ENCODE measurements at places on chromosomes 1 and 21.

DNA sequence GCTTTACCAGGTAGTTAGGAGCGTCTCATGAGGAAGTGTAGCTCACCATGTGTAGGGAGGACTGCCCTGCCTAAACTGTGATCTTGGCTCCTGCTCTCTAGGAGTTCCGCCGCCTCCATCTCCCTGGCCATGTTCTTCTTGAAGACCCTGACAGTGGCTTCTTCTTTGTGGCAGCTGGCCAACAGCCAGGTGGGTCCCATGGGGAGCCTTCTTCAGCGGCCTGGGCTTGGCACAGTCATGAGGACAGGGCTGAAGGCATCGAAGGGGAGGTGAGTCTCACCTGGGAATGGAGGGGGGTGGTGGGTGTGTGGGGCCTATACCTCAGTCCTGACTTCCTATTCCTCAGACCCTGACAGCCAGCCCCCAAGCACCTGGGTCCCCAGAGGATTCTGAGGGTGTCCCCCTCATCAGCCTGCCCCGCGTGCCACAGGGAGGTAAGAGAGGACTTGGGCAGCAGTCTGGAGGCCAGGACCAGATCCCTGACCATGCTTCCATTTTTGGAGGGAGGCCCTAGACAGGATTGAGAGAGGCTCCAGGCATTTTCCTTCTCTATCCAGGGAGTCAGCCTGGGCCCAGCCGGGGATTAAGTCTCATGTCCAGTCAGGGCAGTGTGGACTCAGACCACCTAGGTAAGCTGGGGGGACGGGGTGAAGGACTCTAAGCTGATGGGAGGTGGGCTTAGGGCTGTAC, 21.4 kb downstream of the HYI start:
- no peak for DNase-seq

GRCh38 chr21:45427331-45428271, 22.6 kb downstream of the COL18A1 start:
- peak; percentile 98 for DNase-seq

DNA sequence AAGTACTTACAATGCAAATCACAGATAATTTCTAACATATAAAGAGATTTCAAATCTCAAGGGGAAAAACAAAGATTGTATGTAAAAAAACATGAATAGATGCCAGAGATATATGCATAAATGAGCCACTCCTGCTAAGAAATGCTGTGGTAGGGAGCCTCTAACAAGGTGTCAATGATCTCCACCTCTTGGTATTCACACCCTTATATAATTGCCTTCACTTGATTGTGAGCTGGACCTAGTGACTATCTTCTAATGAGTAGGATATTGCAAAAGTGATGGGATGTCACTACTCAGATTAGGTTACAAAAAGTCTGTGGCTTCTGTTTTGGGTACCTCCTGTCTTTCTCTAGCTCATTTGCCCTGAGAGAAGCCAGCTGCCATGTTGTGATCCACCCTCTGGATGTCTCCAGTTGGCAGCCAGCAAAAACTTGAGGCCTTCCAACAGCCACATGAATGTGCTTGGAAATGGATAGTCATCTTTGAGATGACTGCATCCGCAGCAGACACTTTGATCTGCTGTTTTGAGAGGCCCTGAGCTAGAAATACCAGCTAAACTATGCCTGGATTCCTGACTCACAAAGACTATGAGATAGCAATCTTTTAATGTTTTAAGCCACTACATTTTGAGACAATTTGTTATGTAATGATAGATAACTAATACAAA, 196.1 kb upstream of the FGGY start:
- peak; percentile 28 for DNase-seq

GRCh38 chr1:39332291-39332690, 127.8 kb downstream of the MACF1 start:
- DNase-seq: peak; percentile 60

- DNase-seq: peak; percentile 82
Measured at GRCh38 chr21:44294391-44295162, 5.3 kb upstream of the PFKL start.

DNA sequence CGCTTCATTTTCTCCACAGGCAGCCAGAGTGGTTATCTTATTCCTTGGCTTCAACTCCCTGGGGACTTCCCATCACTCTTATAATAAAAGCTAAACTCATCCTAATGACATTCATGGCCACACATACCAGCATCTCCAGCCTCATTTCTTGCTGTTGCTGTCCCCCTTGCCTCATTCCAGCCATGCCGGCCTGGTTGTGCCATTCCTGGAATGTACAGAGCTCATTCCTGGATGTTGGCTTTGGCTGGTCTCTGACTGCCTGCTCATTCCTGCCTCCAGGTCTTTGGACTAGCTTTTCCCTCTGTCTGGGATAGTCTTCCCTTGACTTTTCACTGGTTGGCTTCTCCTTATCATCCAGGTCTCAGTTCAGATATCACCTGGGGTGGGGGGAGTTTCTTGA, 2.4 kb upstream of the PEF1 start:
- no peak for DNase-seq

- no peak for DNase-seq
Measured at GRCh38 chr21:23809573-23809972, 1797.7 kb downstream of the MRPL39 start.
